ENCODE measurements at places on chromosomes 13 and 19. TPM values are rescaled to one million over a fixed set of nuclear protein-coding genes. Genes with fewer than 3 reads are reported as not detected.

GRCh38 chr19:30274987-30275386 is 97.2 kb upstream of the ZNF536 start:
- DNase-seq: no peak

GRCh38 chr13:98384739-98385138 is 192.2 kb downstream of the STK24 start:
- DNase-seq: no peak

- no peak for DNase-seq
Observed at GRCh38 chr13:111573801-111574200, 253.4 kb downstream of the TEX29 start.

GRCh38 chr13:47549219-47549752 is 451.8 kb downstream of the SUCLA2 start:
- no peak for DNase-seq

DNA sequence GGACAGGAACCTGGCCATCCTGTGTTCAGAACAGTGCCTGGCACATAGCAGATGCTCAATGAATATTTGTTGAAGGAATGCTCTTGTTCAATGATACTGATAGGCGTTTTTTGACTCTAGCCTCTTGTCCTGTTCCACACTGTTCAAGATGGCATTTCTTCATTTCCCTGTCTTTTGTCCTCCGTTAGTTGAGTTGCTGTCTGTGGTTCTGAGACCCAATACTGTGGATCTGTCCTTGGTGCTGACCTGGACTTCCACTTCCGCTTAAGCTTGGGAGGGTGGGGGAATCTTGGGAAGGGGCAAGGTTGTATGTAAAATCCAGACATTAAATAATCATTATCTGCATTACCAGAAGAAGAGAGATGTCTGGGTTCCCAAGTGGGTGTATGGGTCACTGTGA is 8.3 kb upstream of the KCNN4 start:
- DNase-seq: no peak

ZNF136 gene
- 20.4 TPM for total RNA-seq

WTIP gene
- total RNA-seq: 0.07 TPM

CACNA1A gene
- 1.5 TPM for total RNA-seq

ZNF8 gene
- 4.7 TPM for total RNA-seq

NAPSA gene
- total RNA-seq: 1.4 TPM

Measured in activated B cell treated with CpG ODN at 0.5 μM for 24 hours (primary cell).